Small intestine (tissue), 16 donors: ENCODE measurements at places on chromosomes 4 and X. TPM values are rescaled to one million over a fixed set of nuclear protein-coding genes. Genes with fewer than 3 reads are reported as not detected.
A peak's percentile ranks its signal among the peaks of the same experiment; 100 is the strongest.

DNA sequence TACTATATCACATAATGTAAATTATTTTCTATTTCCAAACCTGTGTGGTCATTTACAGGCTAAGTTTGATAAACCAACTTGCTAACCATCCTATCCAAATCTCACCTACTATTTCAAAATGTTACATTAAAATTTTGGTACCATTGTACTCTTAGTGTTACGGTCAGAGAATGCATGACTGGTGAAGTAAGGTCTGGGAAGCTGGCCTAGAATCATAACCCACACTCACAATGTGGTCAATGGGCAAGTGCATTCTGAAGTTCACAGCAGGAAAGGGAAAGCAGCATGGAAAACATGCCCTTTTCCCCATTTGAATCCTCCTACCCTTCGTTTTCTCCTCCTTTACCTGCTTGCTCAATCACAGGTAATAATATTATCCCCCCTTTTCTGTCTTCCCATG lies 54.4 kb downstream of the PPP3CA start:
- no peaks in the 10 kb centered on the region for H3K27me3 ChIP-seq
- no peak overlapping the region for H3K27ac ChIP-seq
- DNase-seq: no peak
- H3K4me1 ChIP-seq: no peaks in the 10 kb centered on the region
- H3K36me3 ChIP-seq: no peaks in the 10 kb centered on the region
- H3K4me3 ChIP-seq: no peak overlapping the region

The PRIMPOL gene
- polyA plus RNA-seq: 14.1 TPM

- H3K27ac ChIP-seq: no peak overlapping the region
- no peak for DNase-seq
- H3K36me3 ChIP-seq: no peaks in the 10 kb centered on the region
- H3K4me3 ChIP-seq: no peak overlapping the region
- no peaks in the 10 kb centered on the region for H3K4me1 ChIP-seq
These were observed 304.6 kb upstream of the TENM3 start for GRCh38 chr4:181938631-181939030.

GRCh38 chr4:51858605-51859202 lies 15.8 kb downstream of the DCUN1D4 start:
- no peaks in the 10 kb centered on the region for H3K36me3 ChIP-seq
- no peaks in the 10 kb centered on the region for H3K27me3 ChIP-seq
- H3K4me3 ChIP-seq: no peak overlapping the region
- peak; percentile 83 for DNase-seq
- H3K4me1 ChIP-seq: peaks cover 5% of the 10 kb centered on the region

GRCh38 chr4:108224611-108225053 lies 55.9 kb upstream of the LEF1 start:
- H3K36me3 ChIP-seq: no peaks in the 10 kb centered on the region
- H3K4me1 ChIP-seq: no peaks in the 10 kb centered on the region
- H3K27ac ChIP-seq: no peak overlapping the region
- no peaks in the 10 kb centered on the region for H3K27me3 ChIP-seq
- DNase-seq: no peak

- no peak overlapping the region for H3K4me3 ChIP-seq
- no peaks in the 10 kb centered on the region for H3K27me3 ChIP-seq
- DNase-seq: no peak
- no peaks in the 10 kb centered on the region for H3K36me3 ChIP-seq
These were observed 43.8 kb downstream of the GALNT7 start for GRCh38 chr4:173212379-173212778.

DNA sequence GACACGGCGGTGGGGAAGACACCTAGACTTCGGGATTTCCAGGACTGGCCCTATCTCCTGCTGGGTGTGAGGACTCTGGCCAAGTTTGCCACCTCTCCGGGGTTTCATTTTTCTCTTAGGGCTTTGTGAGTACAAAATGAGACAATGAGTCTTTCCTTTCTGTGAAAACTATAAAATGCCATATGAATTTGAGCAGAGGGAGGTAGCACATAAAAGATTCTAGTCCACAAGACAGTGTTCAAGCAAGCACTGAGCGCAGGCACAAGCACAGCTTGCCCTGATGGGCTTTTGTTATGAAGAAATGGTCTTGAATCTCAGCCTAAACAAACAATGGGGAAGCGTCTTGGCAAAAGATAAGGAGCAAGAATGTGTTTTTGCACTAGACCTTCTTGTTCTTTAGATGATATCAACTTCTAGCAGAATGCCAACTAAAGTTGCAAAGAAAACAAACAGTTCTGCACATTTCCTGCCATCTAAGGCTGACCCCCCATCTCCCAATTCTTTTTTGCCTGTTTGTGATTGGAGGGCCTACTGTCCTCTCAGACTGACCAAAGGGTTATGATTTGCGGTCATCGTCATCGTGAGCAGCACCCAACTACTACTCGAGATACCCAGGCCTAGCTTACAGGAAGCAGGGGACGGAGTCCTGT lies 73.0 kb upstream of the ZNF518B start:
- DNase-seq: no peak
- no peaks in the 10 kb centered on the region for H3K27me3 ChIP-seq
- H3K4me3 ChIP-seq: no peak overlapping the region
- H3K4me1 ChIP-seq: no peaks in the 10 kb centered on the region
- no peaks in the 10 kb centered on the region for H3K36me3 ChIP-seq
- H3K27ac ChIP-seq: no peak overlapping the region

DNA sequence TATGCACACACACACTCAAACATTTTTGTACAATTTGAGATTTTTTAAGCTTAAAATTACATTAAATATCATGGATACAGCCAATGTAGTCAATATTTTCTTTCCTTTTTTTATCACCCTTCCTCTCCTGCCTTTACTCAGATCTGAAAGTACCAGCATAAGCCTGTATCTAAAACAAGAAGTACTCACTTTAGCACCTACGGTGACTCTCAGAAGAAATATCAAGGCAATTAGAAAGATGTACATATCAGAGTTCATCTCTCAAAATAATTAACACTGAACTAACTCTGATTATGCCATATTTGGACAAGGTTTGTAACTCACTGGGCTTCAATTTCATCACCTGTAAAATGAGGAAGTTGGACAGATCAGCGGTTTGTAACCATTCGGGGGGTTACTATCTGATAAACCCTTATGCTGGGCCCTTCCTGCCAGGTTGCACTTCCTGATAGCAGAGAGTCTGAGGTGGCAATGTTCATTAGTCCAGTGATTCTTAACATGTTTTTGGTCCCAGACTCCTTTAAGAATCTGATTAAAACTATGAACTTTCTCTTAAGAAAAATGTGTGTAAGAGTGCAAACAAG lies 5.7 kb upstream of the GPR174 start:
- H3K36me3 ChIP-seq: no peaks in the 10 kb centered on the region
- no peaks in the 10 kb centered on the region for H3K27me3 ChIP-seq
- H3K4me3 ChIP-seq: no peak overlapping the region
- H3K27ac ChIP-seq: no peak overlapping the region
- H3K4me1 ChIP-seq: no peaks in the 10 kb centered on the region

The SPATA18 gene
- polyA plus RNA-seq: 0.81 TPM

The IBSP gene
- polyA plus RNA-seq: not detected

GRCh38 chr4:141815646-141816045 lies 179.3 kb downstream of the IL15 start:
- no peaks in the 10 kb centered on the region for H3K36me3 ChIP-seq
- no peak overlapping the region for H3K27ac ChIP-seq
- H3K27me3 ChIP-seq: no peaks in the 10 kb centered on the region
- DNase-seq: no peak
- no peak overlapping the region for H3K4me3 ChIP-seq

GRCh38 chr4:70996018-70996360 lies 2.5 kb downstream of the DCK start:
- H3K27ac ChIP-seq: no peak overlapping the region
- H3K4me3 ChIP-seq: no peak overlapping the region
- no peak for DNase-seq
- H3K4me1 ChIP-seq: peaks cover 6% of the 10 kb centered on the region
- no peaks in the 10 kb centered on the region for H3K36me3 ChIP-seq
- H3K27me3 ChIP-seq: no peaks in the 10 kb centered on the region

- H3K36me3 ChIP-seq: no peaks in the 10 kb centered on the region
- no peak overlapping the region for H3K27ac ChIP-seq
- H3K4me3 ChIP-seq: no peak overlapping the region
- no peaks in the 10 kb centered on the region for H3K4me1 ChIP-seq
These were observed 680.9 kb upstream of the ATOH1 start for GRCh38 chr4:93147524-93148212.

DNA sequence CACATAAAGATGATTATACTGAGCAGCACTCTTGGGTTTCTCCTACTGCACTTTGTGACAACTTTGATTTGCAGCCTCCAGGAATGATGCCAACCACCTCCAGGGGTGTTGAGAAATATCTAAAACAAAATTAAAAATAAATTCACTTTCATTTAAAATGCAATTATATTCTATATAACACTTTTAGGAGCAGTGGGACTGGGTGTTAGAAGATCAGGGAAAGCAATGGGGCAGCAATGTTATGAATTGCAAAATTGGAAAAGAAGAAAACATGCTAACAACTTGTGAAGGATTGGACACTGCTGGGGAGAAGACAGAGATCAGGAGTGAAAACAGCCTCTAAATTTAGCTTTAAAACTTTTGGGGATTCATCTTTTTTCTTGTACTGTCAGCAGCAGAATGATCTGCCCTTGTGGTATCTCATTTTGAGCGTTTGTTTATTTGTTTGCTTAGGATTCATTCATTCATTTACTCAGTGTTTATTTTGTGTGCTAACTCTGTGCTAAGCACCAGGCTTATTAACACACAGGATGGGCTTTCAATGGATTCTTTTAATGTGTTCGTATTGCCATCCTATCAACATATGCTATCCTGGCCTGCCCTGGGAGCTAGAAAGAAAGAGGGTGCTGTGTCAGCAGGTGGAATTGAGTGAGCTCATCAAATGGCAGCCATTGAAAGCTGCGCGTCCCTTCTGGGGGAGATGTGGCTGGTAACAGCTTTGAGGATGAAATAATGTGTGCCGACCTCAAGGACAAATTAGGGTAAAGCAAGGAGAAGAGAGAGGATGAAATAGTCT lies 96.5 kb downstream of the FRMPD4 start:
- no peaks in the 10 kb centered on the region for H3K27me3 ChIP-seq
- H3K4me1 ChIP-seq: no peaks in the 10 kb centered on the region
- DNase-seq: no peak

- H3K4me1 ChIP-seq: no peaks in the 10 kb centered on the region
- DNase-seq: no peak
- H3K27me3 ChIP-seq: no peaks in the 10 kb centered on the region
- H3K27ac ChIP-seq: no peak overlapping the region
- H3K36me3 ChIP-seq: no peaks in the 10 kb centered on the region
- H3K4me3 ChIP-seq: no peak overlapping the region
These were observed 294.4 kb upstream of the FAT4 start for GRCh38 chr4:125020089-125021034.

GRCh38 chr4:117831060-117831683 lies 203.1 kb upstream of the NDST3 start:
- H3K27me3 ChIP-seq: no peaks in the 10 kb centered on the region
- H3K4me1 ChIP-seq: no peaks in the 10 kb centered on the region
- no peaks in the 10 kb centered on the region for H3K36me3 ChIP-seq

The GPR173 gene
- 1.5 TPM for polyA plus RNA-seq

GRCh38 chrX:16970977-16971376 lies 24.5 kb downstream of the REPS2 start:
- H3K27me3 ChIP-seq: no peaks in the 10 kb centered on the region
- DNase-seq: no peak
- no peak overlapping the region for H3K27ac ChIP-seq
- no peaks in the 10 kb centered on the region for H3K4me1 ChIP-seq

The IRS4 gene
- not detected for polyA plus RNA-seq

- no peak overlapping the region for H3K4me3 ChIP-seq
- H3K27me3 ChIP-seq: no peaks in the 10 kb centered on the region
- H3K4me1 ChIP-seq: no peaks in the 10 kb centered on the region
- DNase-seq: no peak
These were observed 98.0 kb downstream of the SH3KBP1 start for GRCh38 chrX:19789376-19789775.

The SMR3B gene
- not detected for polyA plus RNA-seq

GRCh38 chrX:2351321-2351720 lies 149.5 kb downstream of the DHRSX start:
- H3K4me1 ChIP-seq: no peaks in the 10 kb centered on the region
- H3K27ac ChIP-seq: no peak overlapping the region
- H3K36me3 ChIP-seq: no peaks in the 10 kb centered on the region
- no peak overlapping the region for H3K4me3 ChIP-seq
- H3K27me3 ChIP-seq: no peaks in the 10 kb centered on the region

DNA sequence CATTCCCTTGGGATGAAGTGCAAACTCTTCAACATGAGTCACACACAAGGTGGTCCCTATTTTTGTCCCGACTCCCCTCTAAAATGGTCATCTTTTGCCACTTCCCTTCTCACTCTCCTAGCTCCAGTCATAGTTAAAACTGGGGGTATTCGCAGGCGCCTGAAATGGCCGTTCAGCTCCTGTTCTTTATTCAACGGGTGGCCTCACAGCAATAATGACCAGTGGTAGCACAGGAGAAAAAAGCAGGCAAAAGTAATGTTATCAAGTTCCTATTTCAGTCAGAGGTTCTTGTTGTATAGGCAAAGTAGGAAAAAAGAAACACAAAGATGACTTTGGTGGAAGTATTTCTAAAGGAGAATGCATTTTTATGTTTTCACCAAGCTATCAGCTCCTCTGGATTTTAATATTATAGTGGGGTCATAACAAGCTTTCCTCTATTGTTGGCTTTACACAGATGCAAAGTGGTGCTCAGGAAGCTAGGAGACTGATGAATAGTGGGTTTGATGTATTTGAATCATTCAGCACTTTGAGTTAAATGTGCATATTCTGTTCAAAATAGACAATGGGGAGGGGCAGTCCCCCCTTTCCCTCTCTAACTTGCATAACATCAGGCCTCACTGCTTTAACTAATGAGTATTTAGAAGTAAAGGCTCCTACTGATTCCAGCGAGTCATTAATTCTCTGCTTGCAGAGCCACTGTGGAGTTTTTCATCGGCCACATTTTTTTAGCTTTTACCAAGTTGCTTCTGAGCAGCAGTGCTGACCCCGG lies 171.2 kb upstream of the NDP start:
- no peak overlapping the region for H3K4me3 ChIP-seq
- H3K27ac ChIP-seq: no peak overlapping the region
- no peak for DNase-seq
- no peaks in the 10 kb centered on the region for H3K27me3 ChIP-seq
- no peaks in the 10 kb centered on the region for H3K36me3 ChIP-seq
- no peaks in the 10 kb centered on the region for H3K4me1 ChIP-seq

The NUDT11 gene
- polyA plus RNA-seq: 19.9 TPM

- H3K27me3 ChIP-seq: no peaks in the 10 kb centered on the region
- H3K4me1 ChIP-seq: peaks cover 13% of the 10 kb centered on the region
- no peaks in the 10 kb centered on the region for H3K36me3 ChIP-seq
- peak overlapping the region; percentile 51 for H3K4me3 ChIP-seq
- peak overlapping the region; percentile 92 for H3K27ac ChIP-seq
These were observed 824 bp upstream of the UGDH start for GRCh38 chr4:39528061-39528465.

- H3K27ac ChIP-seq: no peak overlapping the region
- H3K27me3 ChIP-seq: no peaks in the 10 kb centered on the region
- peaks cover 23% of the 10 kb centered on the region for H3K36me3 ChIP-seq
- no peak for DNase-seq
- no peak overlapping the region for H3K4me3 ChIP-seq
These were observed 87.2 kb downstream of the MAOA start for GRCh38 chrX:43743100-43743822.

DNA sequence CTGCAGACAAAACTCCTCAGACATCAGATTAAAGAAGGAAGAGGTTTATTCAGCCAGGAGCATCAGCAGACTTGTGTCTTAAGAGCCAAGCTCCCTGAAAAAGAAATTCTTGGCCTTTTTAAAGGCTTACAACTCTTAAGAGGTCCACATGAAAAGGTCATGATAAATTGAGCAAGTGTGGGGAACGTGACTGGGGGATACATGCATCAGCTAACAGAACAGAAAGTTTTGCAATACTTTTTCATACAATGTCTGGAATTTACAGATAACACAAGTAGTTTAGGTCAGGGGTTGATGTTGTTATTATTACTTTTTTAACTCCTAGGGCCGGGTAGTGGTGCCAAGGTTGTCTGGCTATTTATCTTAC lies 55.6 kb upstream of the RBMX start:
- no peak for DNase-seq
- H3K27me3 ChIP-seq: no peaks in the 10 kb centered on the region
- no peaks in the 10 kb centered on the region for H3K4me1 ChIP-seq
- no peak overlapping the region for H3K4me3 ChIP-seq

The STK32B gene
- polyA plus RNA-seq: 0.58 TPM
